ELR (cell line): ENCODE measurements at places on chromosomes 1 and 21.

DNA sequence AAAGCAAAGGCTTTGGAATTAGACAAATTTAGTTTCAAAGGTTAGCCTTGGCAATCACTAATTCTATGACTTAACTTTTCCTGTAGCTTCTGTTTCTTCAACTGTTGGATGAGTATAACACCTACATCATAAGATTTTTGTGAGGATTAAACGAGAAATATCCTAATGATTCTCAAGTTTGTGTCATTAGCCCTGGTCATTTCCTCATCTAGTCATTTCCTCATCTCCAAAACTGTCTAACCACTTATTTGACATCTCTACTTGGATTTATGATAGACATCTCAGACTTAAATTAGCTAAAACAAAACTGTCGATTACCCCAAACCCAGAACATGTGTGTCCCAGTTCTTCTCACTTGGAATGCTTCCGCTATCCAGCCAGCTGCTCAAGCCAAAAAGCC, 80.2 kb upstream of the CHODL start:
- no peak for DNase-seq

- no peak for DNase-seq
These were observed 71.0 kb upstream of the ACTRT2 start for GRCh38 chr1:2949966-2950925.

DNA sequence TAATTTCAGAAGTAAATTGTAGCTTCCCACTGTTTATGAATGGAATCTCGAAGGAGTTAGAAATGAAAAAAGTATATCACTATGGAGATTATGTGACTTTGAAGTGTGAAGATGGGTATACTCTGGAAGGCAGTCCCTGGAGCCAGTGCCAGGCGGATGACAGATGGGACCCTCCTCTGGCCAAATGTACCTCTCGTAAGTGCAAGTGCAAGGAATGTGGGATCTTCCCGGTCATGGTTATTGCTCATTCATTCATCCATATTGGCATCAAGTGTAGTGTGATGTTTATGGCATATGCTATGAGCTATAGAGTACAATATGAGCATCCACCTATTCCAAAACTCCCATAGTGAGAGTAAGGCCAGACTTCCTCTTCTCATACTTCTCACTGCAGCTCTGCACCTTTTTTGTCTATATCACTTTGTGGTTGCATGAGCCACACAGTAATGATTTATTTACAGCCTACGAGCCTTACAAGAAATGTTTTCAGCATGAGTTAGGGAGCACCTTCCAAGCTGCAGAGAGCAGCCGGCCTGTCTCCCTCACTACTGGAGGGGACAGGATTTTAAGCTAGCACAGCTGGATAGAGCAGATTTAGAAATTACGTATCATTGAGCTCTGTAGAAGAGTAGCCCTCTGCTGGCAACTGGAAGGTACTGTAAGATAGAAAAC, 24.9 kb upstream of the CR1L start:
- DNase-seq: peak; percentile 70

DNA sequence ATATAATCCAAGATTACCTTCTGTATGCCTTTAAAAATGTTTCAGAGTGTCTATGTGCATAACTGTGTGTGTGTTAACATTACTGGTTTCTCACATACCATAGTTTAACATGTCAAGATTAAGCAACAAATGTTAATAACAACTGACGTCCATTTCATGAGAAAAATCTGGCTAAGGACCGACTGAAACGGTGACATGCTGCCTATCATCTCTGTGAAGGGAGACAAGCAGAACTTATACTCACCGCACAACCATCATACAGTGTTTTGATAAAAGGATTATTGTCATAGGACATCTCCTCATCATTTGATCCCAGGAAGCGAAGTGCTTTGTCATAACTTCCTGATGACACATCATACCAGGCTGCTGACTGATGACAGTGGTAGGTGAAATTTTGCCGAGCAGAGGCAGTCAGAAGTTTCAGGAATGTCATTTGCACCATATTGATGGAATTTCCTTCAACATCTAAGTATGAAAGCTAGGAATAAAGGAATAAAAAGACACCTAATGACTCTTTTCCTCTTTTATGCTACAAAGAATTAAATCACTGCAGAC, 228.8 kb downstream of the COL11A1 start:
- DNase-seq: peak; percentile 97

DNA sequence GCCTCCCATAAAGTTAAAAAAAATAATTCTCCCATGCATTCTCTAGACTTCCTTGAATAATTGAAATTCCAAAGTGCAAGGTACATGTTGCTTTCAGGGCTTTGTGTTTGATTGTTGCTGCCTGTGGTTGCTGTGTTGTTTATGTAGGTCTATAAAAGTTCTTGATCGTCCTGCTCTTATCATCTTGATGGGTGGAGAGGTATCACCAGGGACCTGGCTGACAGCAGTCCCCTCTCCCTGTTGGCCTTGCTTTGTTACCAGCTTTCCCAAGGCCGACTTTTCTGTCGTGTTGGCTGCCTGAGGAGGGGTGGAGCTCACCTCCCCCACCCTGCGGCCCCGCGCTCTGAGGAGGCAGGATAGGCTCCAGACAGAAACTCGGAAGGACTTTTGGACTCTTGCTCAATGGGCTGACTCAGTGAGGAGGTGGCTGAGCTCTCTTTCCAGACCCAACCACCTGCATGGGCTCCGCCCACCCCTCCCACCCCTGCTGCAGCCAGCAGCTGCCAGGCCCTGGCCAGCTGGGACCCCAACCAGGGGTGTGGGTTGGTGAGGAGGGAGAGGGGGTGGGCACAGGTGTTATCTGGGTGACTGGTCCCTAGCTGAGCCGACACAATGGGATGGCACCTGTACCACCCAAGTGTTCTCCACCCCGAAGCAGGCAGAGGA, 2.0 kb downstream of the INAVA start:
- DNase-seq: peak; percentile 34

- DNase-seq: no peak
These were observed 6.2 kb downstream of the C1QTNF12 start for GRCh38 chr1:1240348-1240732.

DNA sequence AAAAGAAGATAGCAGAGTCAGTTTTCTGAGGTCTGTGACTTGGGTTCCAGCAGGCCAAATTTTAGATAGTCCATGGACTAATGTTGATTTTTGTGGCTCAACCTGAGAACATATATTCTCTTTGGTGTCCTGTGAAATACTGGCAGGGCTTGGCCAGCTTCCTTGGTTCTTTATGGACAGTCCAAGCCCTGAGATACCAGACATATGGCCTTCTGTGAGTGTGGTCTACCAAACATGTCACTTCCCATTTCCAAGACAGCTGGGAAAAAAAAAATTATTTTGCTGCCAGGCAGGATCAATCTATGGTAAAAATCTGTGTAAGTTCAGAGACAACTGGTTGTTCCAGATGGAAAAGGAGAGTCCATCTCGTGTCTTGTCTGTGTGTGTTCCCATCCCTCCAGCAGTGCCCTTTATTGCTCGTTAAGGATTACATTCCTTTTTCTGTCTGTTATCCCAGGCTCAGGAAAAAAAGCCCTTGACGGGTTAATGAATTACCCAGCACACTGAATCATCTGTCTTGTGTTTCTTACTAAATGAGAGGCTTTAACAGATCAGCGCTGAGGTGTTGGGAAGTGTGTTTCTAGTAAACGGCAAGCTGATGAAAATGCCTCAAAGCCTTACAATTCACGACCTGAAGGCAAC, 33.4 kb upstream of the XPR1 start:
- no peak for DNase-seq
